Hypothalamus (tissue), 51 donors: ENCODE measurements at places on chromosomes 12 and 14.

- DNase-seq = no peak
Observed at GRCh38 chr14:51173863-51174262, 66.2 kb upstream of the TMX1 start.

- DNase-seq = no peak
Observed at GRCh38 chr12:52270541-52271070, 3.8 kb upstream of the KRT86 start.

- DNase-seq = no peak
Observed at GRCh38 chr12:52910248-52910883, 5.5 kb upstream of the KRT8 start.

- DNase-seq = no peak
Observed at GRCh38 chr12:110340706-110341105, 59.7 kb downstream of the ATP2A2 start.

DNA sequence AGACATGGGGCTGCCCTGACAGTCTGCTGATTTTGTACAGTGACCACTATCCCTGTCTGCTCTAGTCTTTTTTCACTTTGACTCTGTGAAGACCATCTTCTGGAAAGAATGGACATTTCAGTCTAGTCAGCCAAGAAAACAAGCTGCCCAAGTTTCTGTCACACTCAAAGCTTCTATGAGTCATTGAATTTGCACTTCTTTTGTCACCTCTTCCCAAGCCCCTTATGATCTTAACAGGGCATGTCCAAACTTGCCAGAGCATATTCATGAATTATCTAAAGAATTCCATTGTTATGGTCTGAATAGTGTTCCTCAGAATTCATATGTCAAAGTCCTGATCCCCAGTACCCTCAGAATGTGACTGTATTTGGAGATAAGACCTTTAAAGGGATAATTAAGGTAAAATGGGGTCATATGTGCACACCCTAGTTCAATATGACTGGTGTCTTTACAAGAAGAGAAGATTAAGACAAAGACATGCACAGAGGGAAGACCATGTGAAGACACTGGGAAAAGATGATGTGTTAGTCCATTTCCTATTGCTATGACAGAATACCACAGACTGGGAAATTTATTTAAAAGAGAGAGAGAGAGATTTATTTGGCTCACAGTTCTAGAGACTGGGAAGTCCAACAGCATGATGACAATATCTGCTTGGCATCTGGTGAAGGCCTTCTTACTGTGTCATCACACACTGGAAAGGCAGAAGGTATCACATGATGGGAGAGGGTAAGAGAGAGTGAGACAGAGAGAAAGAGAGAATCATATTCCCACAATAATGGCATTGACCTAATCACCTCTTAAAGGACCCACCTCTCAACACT lies 242.6 kb downstream of the BTG1 start:
- no peak for DNase-seq

GRCh38 chr12:56687223-56688128 lies 608 bp downstream of the PTGES3 start:
- peak; percentile 50 for DNase-seq

DNA sequence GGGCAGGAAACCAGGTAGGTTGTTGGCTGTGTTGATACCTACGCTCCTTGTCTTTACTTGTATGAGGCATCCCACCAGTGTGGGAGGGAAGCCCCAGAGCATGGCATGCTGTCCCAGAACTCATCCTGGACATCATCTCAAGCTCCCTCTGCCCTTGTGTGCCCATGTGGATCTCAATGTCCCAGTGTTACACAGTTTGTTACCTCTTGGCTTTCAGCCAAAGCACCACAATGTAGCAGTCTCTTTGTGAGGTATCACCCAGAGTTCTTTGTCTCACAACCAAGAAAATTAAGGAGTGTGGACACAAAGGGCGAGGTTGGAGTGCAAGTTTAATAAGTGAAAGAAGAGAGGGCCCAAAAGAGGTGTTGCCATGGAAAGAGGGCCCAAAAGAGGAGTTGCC lies 43.1 kb upstream of the CDKN3 start:
- no peak for DNase-seq

DNA sequence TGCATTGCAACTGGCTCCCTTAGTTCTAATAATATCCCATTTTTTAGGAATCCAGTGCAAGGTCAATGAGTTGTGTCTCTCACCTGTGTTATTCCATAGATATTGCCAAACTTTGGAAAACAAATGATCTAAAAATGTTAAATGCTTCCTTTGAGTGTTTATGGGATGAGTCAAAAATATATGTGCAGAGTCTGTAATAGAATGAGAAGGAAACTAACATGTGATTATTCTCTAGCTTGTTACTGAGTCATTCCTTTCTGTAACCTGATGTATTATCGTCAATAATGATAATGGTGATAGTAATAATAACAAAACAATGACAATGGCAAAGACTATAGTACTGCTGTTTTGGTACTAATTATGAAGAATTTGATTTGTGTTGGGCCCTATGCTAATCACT lies 11.5 kb downstream of the ACSS3 start:
- no peak for DNase-seq

GRCh38 chr14:20400965-20401593 lies 12.2 kb downstream of the TEP1 start:
- DNase-seq = no peak

DNA sequence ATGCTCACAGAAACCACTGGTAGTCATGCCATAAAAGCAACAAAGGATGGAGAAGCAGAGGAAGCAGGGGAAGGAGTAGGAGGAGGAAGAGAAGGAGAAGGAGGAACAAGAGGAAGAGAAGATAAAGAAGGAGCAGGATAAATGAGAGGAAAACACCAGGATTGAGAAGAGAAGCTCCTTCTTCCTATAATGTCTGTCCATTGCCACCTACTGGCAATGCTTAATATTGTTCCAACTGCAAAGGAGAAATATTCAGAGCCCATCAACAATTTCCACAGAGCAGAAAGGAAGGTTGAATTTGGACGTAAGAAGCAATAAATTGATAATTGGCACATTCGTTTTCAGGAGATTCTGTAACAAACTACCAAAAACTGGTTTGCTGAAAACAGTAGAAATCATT lies 898.4 kb downstream of the SLC16A7 start:
- no peak for DNase-seq

DNA sequence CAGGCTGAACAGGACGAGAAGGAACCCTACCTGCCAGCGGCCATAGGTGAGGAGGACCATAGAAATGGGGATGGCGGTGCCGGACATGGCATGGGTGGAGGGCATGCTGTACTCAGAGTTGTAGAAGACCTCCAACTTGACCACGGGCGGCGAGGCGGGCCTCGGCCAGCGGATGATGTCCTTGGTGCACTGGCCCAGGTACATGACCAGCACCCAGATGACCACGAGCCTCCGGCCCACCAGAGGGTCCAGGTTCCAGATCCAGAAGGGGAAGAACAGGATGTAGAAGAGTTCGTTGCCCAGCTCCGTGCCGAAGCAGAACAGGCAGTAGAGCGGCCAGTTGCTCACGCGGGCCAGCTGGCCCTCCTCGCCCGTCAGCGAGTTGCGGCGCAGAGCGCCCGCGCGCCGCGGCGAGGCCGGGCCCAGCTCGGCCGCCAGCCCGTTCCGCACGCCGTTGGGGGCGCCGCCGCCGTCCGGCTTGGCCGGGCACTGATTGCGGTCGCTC lies 582 bp downstream of the SGPP1 start:
- peak; percentile 64 for DNase-seq

- no peak for DNase-seq
Observed at GRCh38 chr12:93094988-93095737, 166.1 kb upstream of the EEA1 start.

DNA sequence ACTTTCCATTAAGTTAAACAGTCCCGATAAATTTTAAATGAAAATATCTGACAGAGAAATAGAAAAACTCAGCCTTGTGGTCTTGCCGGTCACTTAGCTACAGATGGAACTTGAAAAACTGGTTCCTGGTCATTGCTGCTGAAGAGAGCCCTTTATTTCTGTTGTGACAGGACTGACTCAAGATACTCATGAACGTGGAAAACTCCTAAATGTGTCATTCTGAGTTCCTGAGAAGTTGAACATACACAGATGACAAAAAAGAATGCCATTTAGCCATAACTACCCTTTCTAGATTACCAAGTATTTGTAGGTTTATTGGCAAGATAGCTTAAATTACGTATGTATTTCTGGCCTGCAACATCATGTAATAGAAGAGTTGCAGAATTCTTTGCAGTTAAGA lies 134.2 kb downstream of the HMGA2 start:
- no peak for DNase-seq

DNA sequence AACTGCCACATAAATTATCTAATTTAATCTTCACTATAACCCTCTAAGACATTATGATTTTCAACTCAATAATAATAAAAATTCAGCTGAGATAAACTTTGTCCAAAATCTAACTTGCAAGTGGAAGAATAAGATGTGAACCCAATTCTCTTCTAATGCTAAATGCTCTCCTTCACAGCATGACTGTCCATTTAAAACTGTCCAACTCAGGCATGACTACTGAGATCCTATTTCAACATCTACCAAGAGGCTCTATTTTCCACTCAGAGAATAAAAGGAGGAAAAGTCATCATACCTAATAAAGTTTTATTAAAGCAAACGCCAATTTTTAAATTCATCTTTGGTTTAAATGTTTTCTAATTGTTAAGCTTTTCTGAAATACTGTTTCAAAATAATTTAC lies 183.6 kb downstream of the MED13L start:
- DNase-seq = no peak

DNA sequence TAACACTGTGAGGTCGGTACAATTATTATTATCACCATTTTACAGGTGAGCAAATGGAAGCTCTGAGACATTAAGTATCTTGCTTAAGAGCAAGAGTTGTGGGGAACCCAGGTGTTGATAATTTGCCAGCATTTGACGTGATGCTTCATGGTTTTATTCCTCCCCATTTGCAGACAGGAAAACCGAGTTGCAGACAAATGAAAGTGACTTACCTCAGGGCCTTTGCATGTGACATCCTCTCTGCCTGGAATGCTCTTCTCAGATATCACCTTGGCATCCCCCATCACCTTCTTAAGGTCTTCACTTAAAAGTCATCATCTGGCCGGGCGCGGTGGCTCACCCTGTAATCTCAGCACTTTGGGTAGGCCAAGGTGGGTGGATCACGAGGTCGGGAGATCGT lies 21.0 kb upstream of the P2RX7 start:
- no peak for DNase-seq

- no peak for DNase-seq
Observed at GRCh38 chr14:82328442-82328841, 794.8 kb upstream of the SEL1L start.

DNA sequence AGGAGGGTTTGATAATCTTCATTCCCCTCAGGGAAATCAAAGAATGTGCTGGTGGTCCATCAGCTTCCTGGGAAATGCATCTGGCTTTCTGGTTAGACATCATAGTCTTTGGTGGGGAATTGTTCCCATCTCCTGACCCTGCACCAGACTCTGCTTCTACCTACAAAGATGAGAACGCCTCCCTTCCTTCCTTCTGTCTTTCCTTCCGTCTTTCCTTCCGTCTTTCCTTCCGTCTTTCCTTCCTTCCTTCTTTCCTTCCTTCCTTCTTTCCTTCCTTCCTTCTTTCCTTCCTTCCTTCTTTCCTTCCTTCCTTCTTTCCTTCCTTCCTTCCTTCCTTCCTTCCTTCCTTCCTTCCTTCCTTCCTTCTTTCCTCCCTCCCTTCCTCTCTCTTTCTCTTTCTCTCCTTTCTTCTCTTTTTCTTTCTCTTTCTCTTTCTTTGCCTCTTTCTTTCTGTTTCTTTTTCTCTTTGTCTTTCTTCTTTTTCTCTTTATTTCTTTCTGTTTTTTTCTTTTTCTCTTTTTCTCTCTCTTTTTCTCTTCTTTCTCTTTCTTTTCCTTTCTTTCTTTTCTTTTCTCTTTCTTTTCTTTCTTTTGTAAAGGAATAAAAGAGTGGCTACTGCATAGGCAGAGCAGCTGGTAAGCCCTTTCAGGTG lies 189.0 kb upstream of the ARHGAP5 start:
- no peak for DNase-seq

GRCh38 chr14:26415618-26416123 lies 182.2 kb downstream of the NOVA1 start:
- no peak for DNase-seq
